ENCODE measurements at places on chromosomes 3 and 15.
A peak's percentile ranks its signal among the peaks of the same experiment; 100 is the strongest.

DNA sequence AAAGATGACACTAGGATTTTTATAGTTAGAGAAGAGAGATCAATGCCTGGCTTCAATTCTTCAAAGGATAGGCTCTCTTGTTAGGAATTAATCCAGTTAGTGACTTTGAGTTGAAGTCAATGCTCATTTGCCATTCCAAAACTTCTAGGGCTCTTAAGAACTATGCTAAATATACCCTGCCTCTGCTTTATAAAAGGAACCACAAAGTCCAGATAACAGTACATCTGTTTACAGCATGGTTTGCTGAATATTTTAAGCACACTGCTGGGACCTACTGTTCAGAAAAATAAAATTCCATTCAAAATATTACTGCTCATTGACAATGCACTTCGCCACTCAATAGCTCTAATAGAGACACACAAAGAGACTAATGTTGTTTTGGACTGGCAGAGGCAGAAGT lies 786.6 kb upstream of the DPPA4 start:
- no peak for DNase-seq

- DNase-seq, result no peak
Measured at GRCh38 chr15:59618406-59618805, 6.8 kb downstream of the GCNT3 start.

- peak; percentile 61 for DNase-seq
Measured at GRCh38 chr3:107543666-107544065, 20.9 kb downstream of the BBX start.

- no peak for DNase-seq
Measured at GRCh38 chr3:105842449-105842848, 26.4 kb downstream of the CBLB start.

DNA sequence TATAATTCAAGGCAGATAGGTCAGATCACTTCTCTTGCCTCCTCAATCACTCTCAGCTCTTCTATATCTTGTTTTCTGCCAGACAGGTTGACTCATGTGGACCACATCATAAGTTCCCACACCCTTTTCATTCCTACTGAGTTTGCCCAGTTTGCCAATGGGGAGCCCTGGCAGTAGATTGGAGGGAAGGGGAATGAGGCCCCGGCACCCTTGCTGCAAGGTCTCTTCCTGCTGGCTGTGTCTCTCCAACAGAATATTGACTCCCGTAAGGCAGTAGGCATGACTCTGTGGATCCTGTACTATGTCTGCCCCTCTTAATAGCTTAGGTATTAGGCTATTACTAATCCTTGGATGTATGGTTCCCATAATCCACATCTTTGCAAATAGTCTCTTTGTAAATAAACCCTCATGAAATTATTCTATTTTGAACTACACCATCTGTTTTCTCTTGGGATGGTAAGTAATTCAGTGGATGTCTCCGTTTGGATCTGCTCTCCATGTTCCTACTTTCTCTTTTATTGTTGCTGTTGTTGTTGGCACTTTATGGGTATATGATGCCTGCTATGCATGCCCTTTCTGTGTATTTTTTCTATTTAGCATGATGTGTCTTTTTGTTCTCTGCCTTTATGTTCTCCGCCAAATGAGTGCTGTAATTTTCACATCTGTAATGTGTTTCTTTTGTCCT lies 65.5 kb upstream of the DCBLD2 start:
- DNase-seq, result no peak

- DNase-seq, result no peak
Measured at GRCh38 chr3:150059241-150059640, 88.5 kb upstream of the PFN2 start.

- DNase-seq, result no peak
Measured at GRCh38 chr3:161893972-161894371, 397.4 kb downstream of the OTOL1 start.

DNA sequence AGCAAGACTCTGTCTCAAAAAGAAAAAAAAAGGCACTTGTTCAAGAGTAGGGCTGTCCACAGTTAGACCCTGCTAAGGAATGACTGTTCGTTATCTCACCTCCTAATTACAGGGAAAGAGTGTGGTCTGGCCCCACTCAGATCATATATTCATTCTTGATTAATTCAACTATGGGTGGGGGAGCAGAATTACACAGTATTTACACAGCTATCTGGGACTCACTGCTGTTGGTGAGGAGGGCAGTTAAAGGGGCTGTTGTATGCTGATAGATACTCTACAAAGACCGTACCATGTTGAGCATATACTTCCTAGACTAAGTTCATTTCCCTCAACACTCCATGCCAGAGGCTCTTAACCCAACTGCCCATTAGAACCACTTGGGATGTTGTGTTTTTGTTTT lies 3.8 kb upstream of the ZNF620 start:
- no peak for DNase-seq

GRCh38 chr3:133503409-133503808 lies 70.1 kb upstream of the CDV3 start:
- DNase-seq, result no peak

- no peak for DNase-seq
Measured at GRCh38 chr3:112308151-112308911, 14.3 kb upstream of the SLC9C1 start.

GRCh38 chr3:131775650-131776049 lies 259.2 kb downstream of the CPNE4 start:
- DNase-seq, result no peak

DNA sequence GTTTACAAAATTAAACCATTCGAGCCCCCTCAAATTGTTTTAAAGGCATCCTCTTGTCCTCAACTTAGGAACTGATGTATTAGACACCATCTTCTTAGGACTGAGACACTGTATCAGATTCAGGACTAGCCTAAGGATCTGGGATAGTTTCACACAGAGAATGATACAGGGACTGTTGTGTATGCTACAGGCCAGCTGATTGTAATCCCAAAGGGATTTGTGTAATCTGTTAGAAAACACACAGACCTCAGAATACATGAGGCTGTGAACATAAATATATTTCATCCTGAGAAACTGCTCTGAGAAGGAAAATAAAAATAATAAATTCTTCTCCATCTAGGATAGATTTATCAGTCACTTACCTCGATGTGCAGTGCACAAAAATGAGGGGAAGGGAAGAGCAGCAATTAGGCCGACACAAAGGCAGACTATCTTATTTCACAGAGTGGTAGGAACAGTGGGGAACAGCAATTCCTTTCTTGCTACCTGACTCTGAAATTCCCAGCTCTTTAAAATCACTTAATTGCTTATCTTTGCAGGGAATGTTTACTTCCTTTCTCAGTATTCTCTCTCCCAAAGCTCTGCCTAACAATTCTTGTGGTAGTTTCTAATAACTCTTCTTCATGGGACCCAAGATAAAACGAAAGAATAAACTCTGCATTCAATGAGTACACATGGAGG lies 322.5 kb downstream of the MAGI1 start:
- DNase-seq, result no peak

- DNase-seq, result no peak
Measured at GRCh38 chr3:93989241-93989640, 9.3 kb downstream of the ARL13B start.

- DNase-seq, result no peak
Measured at GRCh38 chr3:168467115-168467714, 371.5 kb upstream of the GOLIM4 start.

- DNase-seq, result no peak
Measured at GRCh38 chr15:31609258-31609681, 282.6 kb downstream of the KLF13 start.

GRCh38 chr3:100871306-100871705 lies 121.9 kb downstream of the ABI3BP start:
- no peak for DNase-seq

DNA sequence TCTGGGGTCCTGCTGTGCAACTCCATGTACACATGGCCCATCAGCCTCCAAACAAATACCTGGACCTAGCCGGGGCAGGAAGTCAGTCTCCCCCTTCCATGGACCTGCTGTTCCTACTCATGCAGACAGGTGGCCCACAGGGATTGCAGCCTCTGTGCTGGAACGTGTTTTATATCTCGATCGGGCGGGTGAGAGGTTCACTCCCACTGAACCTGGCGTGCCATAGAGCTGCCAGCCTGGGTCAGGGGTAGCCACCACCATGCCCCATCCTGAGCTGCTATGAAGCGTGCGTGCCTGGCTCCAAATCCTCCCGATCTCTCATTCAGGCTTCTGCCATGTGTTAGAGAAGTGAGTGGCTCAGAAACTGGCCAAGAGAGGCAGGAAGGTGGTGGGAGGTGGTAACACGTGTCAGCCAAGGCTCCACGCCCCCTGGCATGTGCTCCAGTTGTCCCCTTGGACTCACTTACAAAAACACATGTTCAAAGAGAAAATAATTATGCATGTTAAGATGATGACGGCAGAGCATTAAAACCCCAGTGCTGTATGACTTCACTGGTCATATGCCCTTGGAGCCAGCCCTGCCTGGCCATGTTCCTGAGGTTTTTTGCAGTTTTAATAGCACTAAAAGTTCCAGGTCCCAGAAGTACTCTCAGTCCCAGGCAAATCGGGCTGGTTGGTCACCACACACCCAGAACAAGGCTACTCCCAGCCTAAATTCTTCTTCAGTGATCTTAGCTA lies 30.6 kb downstream of the CTSH start:
- no peak for DNase-seq

- peak; percentile 71 for DNase-seq
Measured at GRCh38 chr15:44035781-44036699, 159.0 kb downstream of the FRMD5 start.

GRCh38 chr3:58285334-58285733 lies 20.7 kb upstream of the RPP14 start:
- peak; percentile 30 for DNase-seq

DNA sequence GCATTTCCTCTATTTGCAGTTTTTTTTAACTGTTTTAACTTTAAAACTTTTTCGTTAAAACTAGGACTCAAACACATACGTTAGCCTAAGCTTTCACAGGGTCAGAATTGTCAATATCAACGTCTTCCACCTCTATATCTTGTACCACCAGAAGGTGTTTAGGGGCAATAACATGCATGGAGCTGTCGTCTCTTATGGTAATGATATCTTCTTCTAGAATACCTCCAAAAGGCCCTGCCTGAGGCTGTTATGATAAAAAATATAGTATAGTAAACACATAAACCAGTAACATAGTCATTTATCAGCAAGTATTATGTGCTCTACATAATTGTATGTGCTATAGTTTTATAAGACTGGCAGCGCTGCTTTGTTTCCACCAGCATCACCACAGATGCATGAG lies 76.3 kb upstream of the MLF1 start:
- DNase-seq, result no peak

DNA sequence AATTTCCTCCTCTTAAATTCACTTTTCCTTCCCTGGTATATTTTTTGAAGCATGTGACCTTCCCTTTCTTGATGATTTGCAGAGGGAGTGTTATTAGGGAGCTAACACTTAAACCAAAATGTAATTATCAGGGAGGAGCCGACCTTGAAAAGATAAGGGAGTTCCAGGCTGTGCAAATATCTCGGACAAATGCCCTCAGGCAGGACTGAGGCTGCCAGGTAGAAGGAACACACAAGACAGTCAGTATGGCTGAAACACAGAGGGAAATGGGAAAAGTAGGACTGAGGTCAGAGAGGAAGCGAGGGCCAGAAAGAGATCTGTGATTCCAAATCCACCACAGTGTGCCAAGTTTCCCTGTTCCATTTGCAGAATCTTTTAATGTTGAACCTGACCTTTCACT lies 221.0 kb downstream of the CNTN3 start:
- DNase-seq, result no peak

- DNase-seq, result no peak
Measured at GRCh38 chr3:126124896-126125295, 41.0 kb upstream of the SLC41A3 start.

DNA sequence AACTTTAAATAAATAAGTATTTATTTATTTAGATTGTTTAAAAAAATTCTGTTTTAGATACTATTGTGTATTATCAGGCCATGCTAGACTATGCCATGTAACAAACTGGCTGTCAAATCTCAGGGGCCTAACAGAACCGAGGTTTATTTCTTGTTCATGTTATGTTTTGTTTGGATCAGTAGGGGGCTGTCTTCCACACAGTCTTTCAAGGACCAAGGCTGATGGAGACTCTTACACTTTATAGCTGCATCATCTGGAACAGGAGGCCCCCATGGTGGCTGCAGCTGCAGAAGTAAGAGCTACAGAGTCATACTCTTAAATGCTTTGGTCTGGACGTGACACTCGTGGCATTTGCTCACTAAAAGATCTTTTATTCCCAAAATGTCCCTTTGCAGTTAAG lies 33.0 kb upstream of the ARL14 start:
- DNase-seq, result no peak

- DNase-seq, result no peak
Measured at GRCh38 chr3:35777563-35778554, 138.5 kb downstream of the ARPP21 start.

DNA sequence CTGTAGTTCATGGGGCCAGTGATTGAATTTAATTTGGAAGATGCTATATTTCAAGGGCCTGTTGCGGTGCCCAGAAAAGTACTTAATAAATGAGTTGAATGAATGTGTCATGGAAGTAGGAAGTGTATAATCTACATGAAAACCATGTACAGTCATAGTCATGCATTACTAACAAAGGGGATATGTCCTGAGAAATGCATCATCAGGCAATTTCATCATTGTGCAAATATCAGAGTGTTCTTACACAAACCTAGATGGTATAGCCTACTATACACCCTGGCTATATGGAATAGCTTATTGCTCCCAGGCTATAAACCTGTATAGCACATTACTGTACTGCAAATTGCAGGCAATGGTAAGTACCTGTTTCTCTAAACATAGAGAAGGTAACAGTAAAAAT lies 10.7 kb upstream of the MYO5C start:
- DNase-seq, result no peak

DNA sequence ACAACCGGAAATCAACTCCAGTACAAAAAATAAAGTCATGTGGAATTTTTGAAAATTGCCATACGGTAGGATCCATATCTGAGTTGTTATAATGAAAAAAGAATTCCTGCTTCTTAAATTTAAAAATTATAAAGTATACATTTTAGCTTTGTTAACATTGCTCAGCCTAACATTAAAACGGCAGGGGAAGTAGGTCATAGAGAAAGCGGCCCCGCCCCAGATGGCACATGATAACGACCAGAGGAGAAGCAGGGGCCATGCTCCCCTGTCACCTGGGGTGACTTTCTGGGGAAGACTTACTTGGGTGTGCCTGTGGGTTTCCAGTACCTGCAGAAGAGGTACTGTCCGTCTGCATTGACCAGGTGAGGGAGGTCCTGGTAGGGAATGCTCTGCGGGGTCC lies 921 bp downstream of the MGLL start:
- DNase-seq, result peak; percentile 81

DNA sequence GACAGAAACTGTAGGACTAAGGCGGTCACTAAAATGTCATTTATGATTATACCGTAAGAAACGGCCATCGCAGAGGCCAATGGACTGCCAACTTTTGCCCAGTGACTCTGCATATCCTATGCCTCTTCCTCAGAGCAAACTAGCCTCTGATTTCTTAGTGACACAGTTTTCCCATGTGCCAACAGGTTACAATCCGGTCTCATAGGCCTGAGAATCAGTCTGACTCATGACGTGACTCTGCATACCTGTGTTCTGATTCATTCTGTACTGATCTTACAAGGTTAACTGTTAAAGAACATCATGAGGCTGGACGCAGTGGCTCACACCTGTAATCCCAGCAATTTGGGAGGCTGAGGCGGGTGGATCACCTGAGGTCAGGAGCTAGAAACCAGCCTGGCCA lies 17.8 kb downstream of the RUBCN start:
- no peak for DNase-seq

All from Karpas-422 (cell line).